ENCODE measurements at places on chromosomes 11 and 22. TPM values are rescaled to one million over a fixed set of nuclear protein-coding genes. Genes with fewer than 3 reads are reported as not detected.

- no peak for DNase-seq
Measured at GRCh38 chr11:17777738-17778091, 43.1 kb downstream of the KCNC1 start.

DNA sequence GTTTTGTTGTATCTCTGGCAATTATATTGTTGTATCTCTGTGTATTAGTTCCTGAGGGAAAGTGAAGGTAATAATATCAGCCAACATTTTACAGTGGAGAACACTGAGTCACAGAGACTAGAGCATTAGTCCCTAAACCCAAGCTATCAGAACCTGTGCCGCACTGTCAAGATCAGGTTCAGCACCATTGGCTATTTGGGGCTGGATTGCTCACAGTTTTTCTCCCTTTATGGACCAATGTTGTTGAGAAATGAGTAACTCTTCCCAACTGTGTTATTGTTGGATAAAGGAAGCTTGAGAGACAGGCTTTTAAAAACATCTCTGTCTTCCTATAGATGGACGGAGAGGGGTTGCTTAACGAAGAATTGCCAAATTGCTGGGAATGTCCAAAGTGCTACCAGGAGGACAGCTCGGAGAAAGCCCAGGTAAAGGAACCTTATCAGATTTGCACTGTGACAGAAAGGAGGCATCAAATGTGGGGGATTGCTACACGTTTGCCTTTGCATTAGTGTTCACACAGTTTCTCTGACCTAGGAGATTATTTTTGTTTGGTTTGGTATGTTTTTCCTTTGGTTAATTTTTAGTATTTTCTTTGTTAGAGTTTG lies 18.2 kb upstream of the GRK2 start:
- DNase-seq = no peak

DNA sequence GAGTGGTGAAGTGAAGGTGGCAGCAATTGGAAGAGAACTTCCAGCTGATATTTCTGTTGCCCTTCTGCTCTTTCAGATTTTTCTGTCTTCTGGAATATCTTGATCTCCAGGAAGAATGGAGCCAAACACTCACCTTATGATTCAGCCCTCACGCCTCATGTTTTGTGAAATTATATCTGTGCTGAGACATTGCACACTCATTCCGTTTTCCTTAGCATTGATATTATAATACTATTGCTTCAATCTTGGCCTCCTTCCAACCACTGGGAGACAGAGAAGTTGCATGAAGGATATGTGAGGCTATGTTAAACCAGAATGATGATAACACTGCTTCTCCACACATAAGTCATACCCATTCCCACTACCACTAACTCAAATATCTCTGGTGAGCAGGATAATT lies 177.9 kb downstream of the ETS1 start:
- DNase-seq = no peak

GRCh38 chr11:33135216-33135615 lies 26.1 kb downstream of the CSTF3 start:
- DNase-seq = no peak

The LIN7C gene
- total RNA-seq = 17.0 TPM

GRCh38 chr22:37716708-37717107 lies 19.9 kb downstream of the TRIOBP start:
- no peak for DNase-seq

The MUC15 gene
- total RNA-seq = not detected

DNA sequence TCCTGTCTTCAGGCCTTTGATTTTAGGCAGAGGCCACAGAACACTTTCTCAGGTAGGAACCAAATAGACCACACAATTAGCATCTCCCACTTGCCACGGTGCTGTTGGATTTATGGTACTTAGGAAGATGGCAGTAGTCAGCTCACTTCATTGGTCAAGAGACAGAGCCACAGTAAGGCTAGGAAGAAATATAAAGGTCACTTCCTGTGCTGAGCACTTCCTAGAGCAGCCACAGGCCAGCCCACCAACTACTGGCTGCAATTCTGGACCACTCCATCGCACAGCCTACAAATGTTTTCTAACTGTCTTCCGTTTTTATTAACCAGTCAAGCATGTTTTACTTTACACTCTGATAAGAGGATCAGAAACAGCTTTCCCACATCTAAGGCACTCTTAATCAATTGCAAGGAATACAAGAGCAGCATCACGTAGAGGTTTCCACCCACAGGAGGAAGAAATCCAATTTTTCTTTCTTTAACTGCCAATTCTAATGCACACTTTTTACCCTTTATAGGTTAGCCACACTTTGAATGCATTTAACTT lies 54.7 kb downstream of the ABTB2 start:
- no peak for DNase-seq

The LSP1 gene
- not detected for total RNA-seq

The TMA7B gene
- 1.0 TPM for total RNA-seq

DNA sequence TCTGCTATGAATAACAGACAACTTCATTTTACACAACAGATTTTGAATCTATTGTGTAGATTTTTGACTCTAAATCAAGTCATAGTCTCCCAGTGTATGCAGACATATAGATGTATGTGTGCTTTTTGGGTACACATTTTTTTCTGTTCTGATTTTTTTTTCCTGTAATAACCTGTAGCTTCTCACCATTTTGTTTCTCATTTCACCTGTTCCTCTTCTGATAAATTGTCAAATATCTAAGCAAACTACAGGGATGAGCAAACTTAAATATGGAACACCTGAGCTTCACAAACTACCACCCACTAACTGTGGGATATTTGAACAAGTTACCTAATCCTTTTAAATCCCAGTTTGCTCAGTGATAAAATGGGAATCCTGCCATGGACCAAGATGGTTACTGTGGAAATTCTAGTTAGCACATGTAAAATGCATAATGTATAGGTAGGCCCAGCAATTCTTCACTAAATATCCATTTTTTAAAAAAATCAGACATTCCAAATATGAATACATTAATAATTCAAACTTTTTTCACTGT lies 15.7 kb downstream of the LGR4 start:
- DNase-seq = no peak

The GUCY1A2 gene
- 0.10 TPM for total RNA-seq

The RAG2 gene
- not detected for total RNA-seq

DNA sequence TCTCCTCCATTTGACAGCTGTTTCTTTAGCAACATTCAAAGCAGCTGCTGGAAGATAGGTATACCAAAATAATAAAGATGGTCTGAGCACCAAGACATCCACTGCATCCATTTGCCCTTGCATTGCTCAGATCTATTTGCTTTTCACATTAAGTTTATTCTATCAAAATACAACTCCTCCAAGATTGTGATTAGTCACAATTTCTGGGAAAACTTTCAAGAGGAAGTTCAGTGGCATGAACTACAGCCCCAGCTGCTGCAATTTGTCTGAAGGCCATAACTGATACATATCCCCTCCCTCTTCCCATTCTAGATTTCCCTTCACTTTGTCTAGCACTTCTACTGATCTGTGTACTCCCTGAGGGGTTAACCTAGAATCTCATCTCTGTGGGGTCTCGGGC lies 117.5 kb upstream of the CEP126 start:
- DNase-seq = no peak

The TRIM29 gene
- total RNA-seq = not detected

DNA sequence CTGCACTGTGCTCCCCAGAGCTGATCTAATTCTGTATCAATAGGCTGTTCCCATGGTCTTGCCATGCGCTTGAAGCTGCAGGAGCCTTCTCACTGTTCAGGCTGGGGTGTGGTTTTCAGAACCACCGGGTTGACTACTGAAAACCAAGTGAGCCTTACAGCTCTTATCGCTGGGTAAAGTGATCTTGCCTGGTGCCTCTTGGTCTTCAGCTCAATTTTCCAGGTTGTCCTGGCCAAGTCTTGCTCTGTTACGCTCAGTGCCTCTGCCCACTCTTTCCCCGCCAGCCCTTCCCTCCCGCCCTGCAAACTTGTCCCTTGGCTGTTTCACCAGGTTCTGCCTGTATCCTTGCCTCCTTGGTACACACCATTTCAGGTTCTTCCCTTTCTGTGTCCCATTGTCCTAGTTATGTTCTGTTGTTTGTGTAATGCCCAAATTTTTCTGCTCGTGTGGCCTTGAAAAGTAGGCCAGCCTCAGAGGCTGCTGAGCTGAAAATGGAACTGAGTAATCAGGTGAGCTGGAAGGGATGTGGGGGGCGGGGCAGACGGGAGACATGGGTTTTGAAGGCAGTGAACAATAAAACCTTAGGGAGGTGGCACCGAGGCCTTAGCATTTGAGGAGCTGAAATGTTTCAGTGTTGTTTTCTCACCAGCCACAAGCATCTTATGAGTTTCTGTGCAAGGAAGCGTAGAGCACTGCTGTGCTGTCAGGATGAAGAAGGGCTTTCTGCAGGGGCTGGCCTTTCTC lies 11.2 kb downstream of the PEX26 start:
- no peak for DNase-seq

GRCh38 chr11:32918427-32918826 lies 25.8 kb downstream of the QSER1 start:
- DNase-seq = no peak

The SEZ6L gene
- total RNA-seq = 1.2 TPM

DNA sequence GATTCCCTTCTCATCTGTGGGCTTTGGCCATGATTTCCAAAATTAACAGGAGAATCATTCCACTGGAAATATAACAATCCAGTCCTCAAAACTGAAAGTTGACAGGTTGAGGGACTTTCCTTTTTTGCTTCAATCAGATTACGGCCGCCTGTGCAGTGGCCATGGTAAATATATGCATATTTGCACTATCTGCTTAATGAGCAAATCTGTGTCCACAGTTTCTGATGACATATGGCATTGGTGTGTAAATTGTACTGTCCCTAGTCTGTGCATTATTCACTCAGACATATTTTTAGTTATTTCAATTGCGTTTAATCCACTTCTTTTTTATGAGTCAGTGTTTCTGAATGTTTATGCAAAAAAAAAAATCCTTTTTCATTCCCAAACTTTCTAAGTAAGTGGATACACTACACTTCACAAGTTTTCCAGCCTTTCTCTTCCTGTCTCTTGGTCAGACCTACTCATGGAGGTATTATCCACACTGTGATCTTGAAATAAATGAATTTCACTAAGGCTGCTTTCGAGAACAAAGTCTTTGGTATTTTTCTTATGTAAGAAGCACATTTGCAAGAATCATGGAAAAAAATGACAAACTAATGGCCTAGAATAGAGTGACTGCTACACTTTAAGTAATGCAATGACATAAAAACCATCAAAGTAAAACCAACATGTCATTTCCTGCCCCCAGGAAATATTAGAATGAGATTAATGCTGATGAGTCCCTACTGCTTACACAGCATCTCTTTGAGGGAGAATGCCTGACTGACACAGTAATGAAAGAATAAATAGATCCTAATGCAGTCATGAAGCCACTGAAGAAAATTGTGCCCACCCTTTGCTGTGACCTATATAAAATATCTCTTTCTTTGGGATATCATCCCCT lies 76.4 kb upstream of the MTNR1B start:
- DNase-seq = no peak

The TMPRSS4 gene
- total RNA-seq = not detected

The YAP1 gene
- 158 TPM for total RNA-seq

GRCh38 chr11:35133656-35134055 lies 5.3 kb upstream of the CD44 start:
- DNase-seq = no peak

The C11orf58 gene
- 125 TPM for total RNA-seq

DNA sequence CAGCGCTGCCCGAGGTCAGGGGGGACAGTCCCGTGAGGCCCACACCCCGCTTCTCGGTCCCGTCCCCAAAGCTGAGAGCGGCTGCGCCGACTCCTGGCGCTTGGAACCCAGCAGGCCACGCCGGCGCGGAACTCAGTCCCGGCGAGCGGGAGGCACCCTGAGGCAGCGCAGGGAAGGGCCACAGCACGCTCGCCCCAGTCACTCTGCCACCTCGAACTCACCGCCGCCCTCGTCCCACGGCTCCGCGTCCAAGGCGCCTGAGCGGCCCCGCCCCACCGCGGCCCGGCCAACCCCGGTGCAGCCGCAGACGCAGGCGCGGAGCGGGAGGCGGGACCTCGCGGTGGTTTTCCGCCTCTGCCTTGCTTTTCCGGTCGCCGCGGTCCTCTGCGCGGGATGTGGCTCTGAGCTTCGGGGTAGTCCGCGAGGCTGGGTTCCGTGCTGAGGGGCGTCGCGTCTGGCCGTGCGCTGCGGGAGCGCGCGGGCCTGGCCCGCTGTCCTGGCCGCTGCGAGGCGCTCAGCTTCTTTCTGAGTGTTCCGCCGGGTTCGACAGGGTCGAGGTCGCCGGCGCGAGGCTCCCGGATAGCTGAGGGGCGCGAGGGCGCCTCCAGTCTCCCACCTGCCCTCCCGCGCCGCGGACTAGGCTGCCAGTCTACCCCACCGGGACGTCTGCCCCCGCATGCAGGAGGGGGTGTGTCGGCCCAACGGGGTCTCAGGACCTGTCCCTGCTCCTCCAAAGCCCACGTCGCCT lies at the start of gene CDPF1:
Gene CDPF1, minus strand, starts transcription at position 259 of the 748 bp plus-strand sequence. CDS start 2,009 bp downstream, outside the sequence.
- peak; percentile 91 for DNase-seq

- no peak for DNase-seq
Measured at GRCh38 chr22:42300259-42301076, 30.0 kb upstream of the TCF20 start.

The RASSF10 gene
- total RNA-seq = 17.5 TPM

GRCh38 chr11:10619131-10619680 lies 50.7 kb upstream of the LYVE1 start:
- DNase-seq = no peak

The MS4A6A gene
- not detected for total RNA-seq

The FGF19 gene
- total RNA-seq = not detected

- DNase-seq = no peak
Measured at GRCh38 chr11:2268729-2269600, 1.4 kb downstream of the ASCL2 start.

The C11orf97 gene
- not detected for total RNA-seq

- no peak for DNase-seq
Measured at GRCh38 chr11:73475549-73476095, 99.4 kb downstream of the RELT start.

DNA sequence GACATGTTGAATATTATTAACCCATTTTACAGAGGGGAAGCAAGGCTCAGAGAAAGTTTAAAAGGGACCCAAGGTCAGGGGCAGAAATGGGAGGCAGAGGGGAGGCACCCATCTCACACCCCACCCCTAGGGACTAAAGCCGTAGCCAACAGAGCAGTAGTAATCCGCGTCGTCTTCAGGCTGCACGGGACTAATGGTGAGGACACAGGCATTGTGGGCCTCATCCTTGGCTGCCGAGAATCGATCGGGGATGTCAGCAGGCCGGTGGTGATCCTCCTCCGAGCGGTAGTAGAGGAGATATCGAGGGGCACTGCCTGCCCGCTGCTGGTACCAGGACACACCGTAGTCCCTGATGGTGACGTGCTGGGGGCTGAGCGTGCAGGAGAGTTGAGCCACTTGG lies 1.5 kb downstream of the VPREB3 start:
- DNase-seq = no peak

DNA sequence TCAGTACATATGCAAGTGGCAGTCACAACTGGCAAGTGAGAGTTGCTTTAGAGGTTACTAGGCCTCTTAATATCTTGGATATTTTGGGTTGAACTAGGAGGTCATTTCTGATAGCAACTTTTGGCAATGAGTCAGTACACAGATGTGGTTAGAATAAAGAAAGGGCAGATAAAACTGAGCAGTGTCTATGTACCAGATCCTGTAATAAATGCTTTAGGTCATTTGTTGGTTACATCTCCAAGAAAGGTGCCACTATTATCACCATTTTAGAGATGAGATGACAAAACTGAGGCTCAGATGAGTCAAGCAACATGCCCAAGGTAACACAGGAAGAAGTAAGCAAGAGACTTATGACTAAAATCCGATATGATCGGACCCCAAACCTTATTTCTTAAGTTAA lies 25.0 kb downstream of the MAML2 start:
- DNase-seq = no peak

GRCh38 chr11:115269191-115269950 lies 234.8 kb downstream of the CADM1 start:
- no peak for DNase-seq
